Esophagus squamous epithelium (tissue), 5 donors: ENCODE measurements at places on chromosomes 7 and 10. TPM values are rescaled to one million over a fixed set of nuclear protein-coding genes. Genes with fewer than 3 reads are reported as not detected.

The ANKRD61 gene
- total RNA-seq: not detected

The MYPN gene
- total RNA-seq: not detected

The CADPS2 gene
- total RNA-seq: 2.2 TPM

The FRAT2 gene
- total RNA-seq: 29.4 TPM

The TFR2 gene
- total RNA-seq: 1.1 TPM

The NEUROD6 gene
- not detected for total RNA-seq

The ZNF239 gene
- total RNA-seq: 0.11 TPM
